ENCODE measurements at places on chromosomes 2 and 18.
A peak's percentile ranks its signal among the peaks of the same experiment; 100 is the strongest.

DNA sequence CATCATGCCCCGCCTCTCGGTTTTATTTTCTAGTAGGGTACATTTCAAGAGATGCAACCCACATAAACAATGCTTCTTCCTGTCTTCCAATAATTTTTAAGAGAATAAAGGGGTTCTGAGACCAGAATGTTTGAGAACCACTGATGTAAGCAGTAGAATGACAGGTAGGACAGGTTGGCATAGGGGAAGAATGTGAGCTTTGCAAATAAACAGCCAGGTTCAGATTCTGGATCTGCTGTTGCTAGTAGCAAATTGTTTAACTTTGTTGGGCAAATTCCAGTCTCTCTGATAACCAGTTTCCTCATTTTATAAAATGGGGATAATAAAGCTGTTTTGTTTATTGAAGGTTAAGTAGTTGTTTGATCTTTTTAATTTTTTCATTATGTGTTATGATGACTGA, 32.8 kb downstream of the SOCS6 start:
- no peak for DNase-seq

DNA sequence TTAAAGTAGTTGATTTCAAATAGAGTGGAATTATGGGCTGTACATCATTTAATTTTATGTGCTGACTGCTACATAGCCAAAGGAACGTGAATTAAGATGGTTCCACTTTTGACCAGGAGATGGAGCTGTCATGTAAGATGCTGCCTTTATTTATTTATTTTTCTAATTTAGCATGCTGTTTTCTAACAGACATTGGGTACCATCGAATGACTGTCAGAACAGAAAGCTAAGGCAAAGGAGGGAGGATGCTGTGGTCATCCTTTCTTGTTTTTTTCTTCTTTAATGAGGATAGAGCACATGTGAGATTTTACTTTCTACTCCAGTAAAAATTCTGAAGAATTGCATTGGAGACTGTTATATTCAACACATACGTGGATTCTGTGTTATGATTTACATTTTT, at the start of gene SCN2A:
Gene SCN2A (plus strand): TSS at position 185 of the 400 bp plus-strand sequence. CDS start 56,410 bp downstream, outside the sequence.
- DNase-seq = peak; percentile 86

DNA sequence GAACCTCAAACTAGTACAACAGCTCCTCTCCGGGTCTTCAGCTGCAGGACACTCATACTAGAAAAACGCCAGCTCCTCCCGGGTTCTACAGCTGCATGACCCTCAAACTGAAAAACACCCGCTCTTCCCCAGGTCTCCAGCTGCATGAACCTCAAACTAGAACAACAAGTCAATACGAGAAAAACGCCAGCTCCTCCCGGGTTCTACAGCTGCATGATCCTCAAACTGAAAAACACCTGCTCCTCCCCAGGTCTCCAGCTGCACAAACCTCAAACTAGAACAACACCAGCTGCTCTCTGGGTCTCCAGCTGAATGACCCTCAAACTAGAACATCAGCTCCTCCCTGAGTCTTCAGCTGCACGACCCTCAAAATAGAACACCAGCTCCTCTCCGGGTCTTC, 315.0 kb upstream of the TFPI start:
- no peak for DNase-seq

GRCh38 chr2:105294046-105294445, 35.5 kb downstream of the TGFBRAP1 start:
- DNase-seq = no peak

- no peak for DNase-seq
These were observed 428.9 kb upstream of the NETO1 start for GRCh38 chr18:73296686-73297085.

DNA sequence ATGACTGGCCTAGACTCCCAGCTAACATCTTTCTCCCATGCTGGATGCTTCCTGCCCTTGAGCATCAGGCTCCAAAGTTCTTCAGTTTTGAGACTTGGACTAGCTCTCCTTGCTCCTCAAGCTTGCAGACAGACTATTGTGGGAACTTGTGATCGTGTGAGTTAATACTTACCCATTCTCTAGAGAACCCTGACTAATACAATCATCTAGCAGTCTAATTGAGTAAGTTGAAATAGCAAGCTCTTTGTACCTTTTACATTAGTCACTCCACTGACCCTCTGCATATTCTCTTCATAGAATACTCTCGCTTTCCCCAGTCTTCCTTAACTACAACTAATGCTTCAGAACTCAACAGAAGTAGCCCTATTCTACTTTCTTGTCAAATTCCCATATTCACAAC, 434.6 kb upstream of the NXPH2 start:
- DNase-seq = no peak

DNA sequence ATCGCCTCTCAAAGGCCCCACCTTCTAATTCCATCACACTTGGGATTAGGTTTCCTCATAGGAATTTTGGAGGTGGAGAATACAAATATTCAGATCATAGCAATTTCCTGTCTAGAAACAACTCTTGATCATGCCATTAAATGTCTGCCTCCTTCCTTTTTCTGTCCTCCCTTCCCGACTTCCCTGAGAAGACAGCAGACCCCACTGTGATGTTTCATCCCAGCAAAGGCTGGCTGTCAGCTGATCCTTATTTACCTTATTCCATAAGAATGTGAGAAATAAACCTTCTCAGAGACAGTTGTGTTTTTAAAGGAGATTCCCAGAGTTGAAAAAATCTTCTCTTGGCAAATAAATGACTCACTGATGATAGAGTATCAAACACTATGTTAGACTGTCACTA, 133.9 kb downstream of the TDRD15 start:
- DNase-seq = no peak

- DNase-seq = peak; percentile 97
These were observed 24.4 kb downstream of the CXCR4 start for GRCh38 chr2:136093583-136093982.
